ENCODE measurements at places on chromosomes 7 and 10.

DNA sequence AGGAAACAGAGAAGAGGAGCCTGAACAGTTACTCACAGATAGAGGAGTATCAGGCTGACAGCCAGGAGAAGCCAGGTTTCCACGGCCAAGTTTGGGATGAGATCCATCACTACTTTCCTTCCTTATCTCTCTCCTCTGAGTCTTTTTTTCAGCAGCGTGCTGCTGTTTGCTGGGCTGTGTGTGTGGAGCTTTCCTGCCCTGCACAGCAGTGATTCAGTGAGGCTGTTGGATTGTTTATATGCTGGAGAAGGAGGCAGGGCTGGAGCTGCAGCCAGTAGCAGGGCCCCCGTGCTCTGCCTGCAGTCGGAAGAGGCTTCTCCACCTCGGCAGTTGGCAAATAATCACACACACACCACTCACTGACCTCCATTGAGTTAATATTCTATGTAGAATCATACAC, at the start of gene CYP3A7:
Gene CYP3A7 (minus strand): TSS at position 210 of the 400 bp plus-strand sequence. CDS start 103 bp downstream, at position 107.
- no peak for DNase-seq

GRCh38 chr7:139559364-139560105, 36.0 kb downstream of the CLEC2L start:
- DNase-seq = no peak

- DNase-seq = no peak
These were observed 16.0 kb downstream of the TRIL start for GRCh38 chr7:28942168-28942567.

DNA sequence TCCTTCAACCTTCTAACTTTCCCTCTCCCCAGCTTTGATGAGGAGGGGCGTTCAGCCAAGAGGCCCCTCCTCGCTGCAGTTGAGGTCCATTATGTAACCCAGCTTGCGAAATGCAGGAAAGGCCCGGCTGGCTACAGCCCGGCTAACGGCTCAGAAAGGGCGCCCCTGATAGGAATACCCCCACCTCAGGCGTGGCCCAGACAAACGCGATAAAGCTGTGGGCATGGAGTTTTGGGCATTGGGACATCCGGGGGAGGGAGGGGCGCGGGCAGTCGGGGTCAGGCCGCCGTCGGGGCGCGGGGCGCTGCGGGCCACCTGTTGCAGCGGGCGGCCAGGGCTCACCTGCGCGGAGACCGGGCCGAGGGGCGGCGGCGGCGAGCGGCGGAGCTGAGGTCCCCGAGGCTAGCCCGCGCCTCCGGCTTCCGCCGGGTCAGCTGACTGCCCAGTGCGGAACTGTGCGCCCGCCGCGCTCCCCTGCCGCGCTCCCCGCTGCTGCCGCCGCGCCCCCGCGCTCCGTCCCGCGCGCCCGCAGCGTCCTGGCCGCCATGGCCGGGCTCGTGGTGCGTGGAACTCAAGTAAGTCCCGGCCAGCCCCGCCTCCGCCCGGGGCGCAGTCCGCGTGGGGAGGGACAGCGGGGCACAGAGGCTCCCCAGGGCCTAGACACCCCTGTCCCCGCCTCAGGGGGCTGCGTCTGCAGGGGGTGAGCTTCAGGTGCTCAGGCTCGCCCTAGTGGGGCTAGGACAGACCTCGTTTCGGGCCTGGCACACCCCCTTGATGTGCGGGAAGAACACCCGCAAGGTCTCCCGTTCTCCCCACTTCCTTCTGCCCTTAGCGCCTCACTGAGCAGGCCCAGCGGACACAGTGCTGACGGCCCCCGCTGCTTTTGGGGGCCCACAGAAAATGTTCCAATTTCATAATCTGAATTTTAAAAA, at the start of gene LRMDA:
Gene LRMDA (plus strand): TSS at position 445 of the 932 bp plus-strand sequence.
- DNase-seq = no peak

DNA sequence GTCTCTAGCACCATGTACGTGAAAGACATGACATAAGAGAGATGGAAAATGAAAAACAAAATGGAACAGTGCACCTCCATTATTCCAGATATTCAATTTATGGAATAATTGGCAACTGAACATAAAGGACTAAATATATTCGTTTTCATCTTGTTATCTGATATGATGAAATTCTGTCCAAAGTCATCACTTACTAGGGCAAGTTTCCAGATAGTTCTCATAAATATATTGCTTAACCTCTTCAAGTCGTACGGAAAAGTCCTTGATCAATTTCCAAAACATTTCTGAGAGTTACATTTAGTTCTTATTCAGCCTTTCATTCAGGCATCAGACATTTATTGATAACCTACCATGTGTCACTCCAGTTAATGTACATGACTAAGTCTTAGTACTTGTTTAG, 185.2 kb downstream of the HGF start:
- DNase-seq = no peak

GRCh38 chr7:117597755-117598154, 117.9 kb downstream of the CFTR start:
- no peak for DNase-seq

DNA sequence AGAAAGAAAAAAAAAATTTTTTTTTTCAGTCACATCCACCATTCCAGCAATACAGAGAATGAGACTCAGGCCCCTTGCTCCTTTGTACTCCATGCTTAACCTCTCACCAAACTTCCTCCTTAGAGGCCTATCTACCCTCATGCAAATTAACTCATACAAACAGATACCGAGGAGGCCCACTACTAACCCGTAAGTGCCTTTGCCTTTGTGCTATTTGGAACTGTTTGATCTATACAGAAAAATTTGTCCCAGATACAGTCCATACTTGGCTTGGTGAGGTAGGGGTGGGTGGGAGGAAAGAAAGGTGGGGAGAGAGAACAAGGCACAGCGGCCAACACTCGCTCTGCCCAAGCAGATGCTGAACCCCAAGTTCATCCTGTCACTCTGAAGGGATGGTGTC, 87.8 kb upstream of the DUSP5 start:
- DNase-seq = no peak

DNA sequence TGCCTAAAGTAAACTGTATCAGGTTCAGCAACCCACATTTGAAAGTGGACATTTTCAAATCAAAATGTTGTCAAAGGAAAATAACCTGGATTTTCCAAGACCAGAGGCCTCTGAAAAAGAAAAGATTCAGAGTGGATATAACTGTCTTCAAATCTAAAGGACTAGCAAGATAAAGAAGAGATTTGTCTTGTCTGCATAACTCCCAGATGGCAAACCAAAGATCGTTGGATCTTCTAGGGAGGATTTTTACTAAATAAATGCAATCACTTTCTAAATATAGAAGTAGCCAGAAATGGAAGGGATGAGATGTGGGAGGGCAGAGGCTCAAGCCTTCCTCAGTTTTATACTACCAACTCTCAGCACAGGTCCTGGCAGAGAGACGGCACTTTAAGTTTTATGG, 39.0 kb downstream of the CABCOCO1 start:
- DNase-seq = no peak

- DNase-seq = no peak
These were observed 39.7 kb downstream of the OAT start for GRCh38 chr10:124378881-124379471.

GRCh38 chr10:28815681-28816080, 138.4 kb downstream of the BAMBI start:
- DNase-seq = no peak

- no peak for DNase-seq
These were observed 41.5 kb upstream of the GARS1 start for GRCh38 chr7:30553141-30553540.

DNA sequence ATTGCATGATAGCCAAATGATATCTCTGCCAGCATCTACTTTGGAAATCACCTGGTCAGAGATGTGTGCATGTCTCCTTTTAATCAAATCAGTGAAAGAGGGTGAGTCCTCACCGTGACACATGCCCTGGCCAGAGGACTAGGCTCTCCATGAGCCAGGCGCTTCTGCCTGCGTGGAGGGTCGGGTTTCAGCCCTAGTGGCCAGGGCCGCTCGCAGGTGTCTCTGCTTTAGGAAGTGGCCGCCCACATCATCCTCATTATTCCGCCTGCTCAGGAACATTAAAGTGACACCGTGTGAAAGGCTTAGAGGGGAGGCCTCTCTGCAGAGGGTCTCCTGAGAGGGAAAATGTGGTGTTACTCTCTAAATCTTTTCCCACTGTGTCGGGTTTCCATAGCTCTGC, 173.6 kb upstream of the PRKCQ start:
- no peak for DNase-seq

DNA sequence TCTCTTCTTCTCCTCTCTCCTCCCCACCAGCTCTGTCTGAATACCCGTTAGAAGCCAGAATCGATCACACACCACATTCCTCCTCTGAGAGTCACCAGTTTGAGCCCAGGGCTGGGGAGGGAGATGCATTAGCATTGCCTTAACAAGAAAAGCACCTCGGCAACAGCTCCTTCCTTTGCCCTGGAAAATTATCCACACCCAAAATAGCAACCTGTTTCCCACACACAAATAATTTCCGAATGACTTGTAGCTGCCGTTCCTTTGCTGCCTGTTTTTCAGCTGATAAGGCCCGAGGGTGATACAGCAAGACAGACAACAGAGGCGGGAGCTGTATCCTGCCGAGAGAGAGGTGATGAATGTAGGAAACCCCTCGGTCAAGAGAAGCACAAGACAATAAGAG, 91.3 kb downstream of the CPXM2 start:
- DNase-seq = no peak

DNA sequence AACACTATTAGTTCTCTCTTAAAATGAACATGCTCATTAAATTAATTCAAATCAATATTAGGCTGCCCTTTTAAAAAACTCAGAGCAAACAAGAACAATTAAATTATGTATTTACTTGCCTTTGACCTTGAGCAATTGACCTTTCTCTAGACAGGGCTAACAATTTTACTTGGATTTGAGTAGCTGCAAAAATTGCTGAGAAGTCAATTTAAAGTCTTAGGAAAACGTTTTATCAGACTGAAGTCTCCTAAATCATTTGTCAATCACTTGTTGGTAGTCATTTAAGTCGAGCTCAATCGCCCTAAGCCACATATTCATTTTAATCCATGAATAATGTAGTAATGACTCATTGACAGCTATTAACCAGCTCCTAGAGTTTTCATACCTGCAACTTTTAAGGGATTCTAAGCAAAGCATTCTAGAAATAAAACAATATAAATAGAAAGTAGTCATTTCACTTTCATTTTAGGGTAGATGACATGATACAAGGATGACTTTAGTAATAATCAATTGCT, 84.9 kb upstream of the SEC61G start:
- no peak for DNase-seq

GRCh38 chr7:111741811-111742240, 179.5 kb upstream of the IMMP2L start:
- DNase-seq = no peak

DNA sequence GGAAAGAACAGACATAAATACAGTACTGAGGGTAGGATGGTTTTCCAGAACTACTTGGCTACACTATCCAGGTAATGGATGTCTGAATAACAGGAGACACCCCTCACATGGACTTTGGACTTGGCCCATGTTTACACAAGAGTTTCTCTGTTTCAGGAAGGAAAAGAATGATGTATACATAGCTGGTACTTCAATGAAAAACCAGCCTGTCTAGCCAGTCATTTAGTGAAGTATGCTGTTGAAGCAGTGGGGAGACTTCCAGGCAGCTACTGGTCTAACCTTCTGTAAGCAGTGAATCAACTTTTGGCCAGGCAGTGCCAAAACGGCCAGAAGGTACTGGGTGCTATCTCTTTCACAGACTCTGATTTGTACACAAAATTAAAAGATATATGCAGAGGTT, 135.0 kb downstream of the MBL2 start:
- DNase-seq = no peak

DNA sequence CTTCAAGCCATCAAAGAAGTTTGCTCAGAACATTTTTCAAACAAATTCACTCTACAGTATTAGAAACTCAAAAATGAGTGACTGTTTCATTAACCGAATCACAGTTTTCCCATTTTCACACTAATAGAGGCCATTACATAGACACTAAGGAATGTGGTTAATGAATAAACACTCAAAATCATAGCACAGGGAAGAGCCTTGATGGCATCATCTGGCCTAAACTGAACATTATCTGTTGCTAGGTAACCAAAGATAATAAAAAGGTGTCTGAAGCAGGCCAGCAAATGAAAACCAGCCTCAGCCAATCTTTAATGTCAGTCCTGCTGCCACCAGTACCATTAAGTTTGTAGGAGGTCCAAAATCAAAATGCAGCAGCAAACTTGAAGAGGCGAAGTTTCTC, 492.4 kb upstream of the STEAP1 start:
- no peak for DNase-seq

DNA sequence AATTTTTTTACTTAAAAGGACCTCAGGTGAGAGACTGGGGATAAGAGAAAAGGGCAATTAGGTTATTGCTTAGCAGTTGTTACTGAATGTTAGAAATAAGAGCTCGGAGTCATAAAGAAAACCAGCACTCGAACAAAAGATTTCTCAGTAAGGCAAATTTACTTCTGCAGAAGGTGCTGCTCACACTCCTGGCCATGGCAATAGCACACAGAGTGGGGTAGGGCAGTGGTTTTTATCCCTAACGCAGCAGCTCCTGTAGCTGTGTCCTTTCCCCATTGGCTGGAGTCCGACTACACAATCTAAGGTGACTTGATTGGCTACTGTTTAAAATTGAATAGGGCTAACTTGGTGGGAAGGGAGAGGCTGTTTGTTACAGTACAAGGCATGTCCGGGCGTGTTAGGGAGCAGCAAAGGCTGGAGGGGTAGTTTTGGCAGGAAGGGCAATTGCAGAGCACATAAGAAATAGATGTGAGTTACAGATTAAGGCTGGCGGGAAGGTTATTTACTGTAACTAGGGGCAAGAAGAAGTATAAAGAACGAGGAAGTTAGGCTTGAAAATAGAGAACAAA, 112.1 kb downstream of the AKR1D1 start:
- no peak for DNase-seq

- no peak for DNase-seq
These were observed 15.1 kb downstream of the GPR146 start for GRCh38 chr7:1059200-1060091.

DNA sequence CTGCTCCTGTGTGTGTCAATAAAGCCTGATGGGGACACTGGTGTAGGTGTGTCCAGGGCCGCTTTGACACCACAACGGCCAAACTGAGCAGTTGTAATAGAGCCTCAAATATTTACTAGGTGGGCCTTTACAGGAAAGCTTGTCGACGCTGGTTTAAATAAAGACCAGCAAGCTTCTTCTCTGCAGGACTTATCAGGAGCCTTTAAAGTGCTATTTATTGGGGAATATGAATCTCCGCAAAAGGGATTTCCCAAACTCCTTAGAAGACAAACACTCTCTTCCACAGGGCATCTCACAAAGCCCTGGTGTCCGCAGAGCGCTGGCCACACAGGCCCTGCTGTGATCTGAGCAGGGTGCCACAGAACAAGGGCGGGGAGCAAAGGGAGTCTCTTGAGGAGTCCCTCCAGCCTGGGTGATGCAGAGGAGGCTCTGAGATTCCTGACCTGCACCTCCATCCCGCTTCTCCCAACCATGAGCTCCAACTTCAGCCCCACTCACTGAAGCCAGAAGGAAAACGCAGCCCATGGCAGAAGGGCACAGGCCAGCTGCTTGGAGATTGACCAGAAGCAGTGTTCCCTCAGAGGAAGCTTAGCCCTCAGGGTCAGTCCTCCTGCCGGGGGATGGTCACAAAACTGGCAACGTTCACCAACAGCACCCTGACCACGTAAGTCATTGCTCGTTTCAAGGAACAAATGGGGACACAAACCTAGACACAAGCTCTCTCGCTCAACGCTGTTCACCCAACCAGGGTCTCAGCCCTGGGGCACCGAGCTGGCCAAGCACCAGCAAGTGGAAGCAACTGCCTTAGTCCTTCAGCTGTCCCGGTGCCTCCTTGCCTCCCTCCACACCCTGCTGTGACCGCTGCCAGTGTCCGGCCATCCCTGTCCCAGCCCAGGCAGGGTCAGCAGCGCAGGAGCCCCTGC, 129.5 kb downstream of the OAT start:
- DNase-seq = no peak

GRCh38 chr7:35025369-35025870, 11.9 kb downstream of the DPY19L1 start:
- no peak for DNase-seq

GRCh38 chr7:91191771-91192170, 72.5 kb upstream of the FZD1 start:
- DNase-seq = no peak
